Activated CD4-positive, CD25-positive, alpha-beta regulatory T cell treated with anti-CD3 and anti-CD28 coated beads, Interleukin-2, amount 50 U/mL, for 16 hours (primary cell): ENCODE measurements at places on chromosomes 2 and 18.

DNA sequence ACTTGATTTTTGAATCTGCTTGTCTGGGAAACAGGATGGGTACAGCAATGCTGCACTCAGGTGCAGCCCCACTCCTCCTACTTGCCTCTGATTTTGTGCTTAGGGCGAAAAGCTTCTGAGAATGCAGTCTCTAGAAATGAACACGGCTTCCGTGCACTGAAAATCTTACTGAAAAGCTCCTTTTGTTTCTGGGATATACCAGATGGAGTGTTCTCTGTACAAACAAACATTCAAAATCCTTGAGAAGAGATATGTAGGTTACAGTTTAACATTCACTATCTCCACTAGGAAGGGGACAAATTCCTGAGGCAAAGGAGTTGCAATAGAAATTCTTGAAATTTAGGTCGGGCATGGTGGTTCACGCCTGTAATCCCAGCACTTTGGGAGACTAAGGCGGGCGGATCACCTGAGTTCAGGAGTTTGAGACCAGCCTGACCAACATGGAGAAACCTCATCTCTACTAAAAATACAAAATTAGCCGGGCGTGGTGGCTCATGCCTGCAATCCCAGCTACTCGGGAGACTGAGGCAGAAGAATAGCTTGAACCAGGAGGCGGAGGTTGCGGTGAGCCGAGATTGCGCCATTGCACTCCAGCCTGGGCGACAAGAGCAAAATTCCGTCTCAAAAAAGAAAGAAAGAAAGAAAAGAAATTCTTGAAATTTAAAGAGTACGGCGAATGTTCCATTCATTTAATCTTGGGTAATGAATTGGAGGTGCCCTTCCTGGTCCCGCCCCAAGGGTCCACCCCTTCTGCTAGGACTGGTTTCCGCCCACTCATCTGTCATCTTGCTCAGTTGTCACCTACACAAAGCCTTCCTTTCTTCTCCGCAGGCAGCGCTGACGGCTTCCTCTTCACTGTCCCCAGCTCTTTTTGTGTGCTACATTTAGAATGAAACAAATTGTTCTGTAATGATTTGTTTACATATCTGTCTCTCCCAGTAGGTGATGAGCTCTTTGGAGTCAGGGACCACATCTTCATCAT, 92.4 kb downstream of the SOCS6 start:
- DNase-seq: no peak

DNA sequence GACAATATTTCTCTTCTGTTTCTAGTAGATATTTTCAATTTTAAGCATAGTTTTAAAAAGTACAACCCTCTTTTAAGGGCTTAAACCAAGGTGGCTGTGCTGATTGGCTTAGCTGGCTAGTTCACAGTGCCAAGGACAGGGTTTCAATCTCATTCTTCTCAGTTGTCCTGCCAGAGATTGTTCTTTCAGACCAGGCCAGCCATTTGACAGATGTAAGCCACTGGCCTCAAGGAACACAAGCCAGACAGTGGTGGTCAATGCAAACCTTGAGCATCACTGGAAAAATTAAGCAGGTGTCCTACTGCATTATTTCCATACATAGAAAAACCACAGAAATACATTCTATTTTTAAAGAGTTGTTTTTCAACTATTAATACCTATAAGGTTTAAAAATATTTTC, 5.9 kb downstream of the RNF103 start:
- DNase-seq: no peak

DNA sequence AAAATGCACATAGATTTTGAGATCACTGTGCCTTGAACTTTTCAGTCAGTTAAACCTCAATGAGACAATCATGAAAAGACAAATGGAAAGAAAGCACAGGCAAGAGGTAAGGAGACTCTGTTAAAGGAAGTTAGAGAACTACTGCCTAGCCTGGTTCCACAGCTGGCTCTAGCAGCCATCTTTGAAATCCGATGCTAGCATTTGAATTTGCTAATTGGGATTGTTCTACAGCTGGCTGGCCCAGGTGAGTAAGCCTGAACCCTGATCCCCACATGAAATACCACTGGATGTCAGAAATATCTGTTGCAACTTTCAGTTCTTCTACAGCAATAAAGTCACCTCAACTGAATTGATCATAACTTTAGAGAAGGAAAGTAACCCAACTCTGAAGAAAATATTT, 315.2 kb upstream of the CHAC2 start:
- DNase-seq: no peak

GRCh38 chr2:226491112-226491511, 308.5 kb downstream of the IRS1 start:
- DNase-seq: no peak
